ENCODE measurements at places on chromosomes 3 and 15.

DNA sequence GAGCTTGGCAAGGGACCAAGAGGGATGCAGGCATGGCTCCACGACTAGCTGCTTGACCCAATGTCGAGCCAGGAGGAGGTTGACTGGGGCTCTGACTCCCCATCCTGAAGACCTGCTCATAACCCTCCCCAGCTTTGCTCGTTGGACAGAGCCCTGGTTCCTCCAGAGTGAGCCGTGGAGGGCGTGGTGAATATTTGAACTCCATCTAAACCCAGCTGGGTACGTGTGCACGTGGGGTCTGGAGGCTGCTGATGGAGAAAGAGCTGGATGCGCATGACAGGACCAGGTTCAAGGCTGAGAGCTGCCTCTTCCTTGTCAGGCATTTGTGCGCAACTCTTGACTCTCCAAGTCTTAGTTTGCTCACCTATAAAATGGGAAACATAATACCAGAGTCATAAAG, 282.8 kb downstream of the TLE3 start:
- DNase-seq, result no peak

DNA sequence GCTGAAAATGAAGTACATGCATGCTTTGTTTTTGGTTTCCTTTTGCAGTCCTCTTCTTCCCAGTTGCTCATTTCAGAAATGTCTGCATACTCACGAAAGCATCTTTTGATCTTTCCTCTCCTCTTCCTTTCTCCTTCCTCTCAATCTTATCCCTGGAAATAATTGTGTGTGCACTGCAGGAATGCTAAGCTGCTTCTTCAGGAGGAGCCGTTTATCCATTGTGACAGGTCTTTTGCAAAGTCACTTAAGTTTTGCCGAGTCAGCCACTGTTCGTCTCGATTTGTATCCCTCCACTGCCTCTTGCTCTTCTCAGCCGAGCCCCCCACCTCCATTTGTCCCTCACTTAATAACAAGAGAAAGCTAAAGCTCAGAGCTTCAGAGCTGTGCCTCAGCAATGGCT, 597.6 kb downstream of the AGBL1 start:
- no peak for DNase-seq

GRCh38 chr3:36891701-36892160, 53.1 kb downstream of the TRANK1 start:
- DNase-seq, result no peak

- no peak for DNase-seq
Observed at GRCh38 chr3:58723173-58723572, 56.6 kb upstream of the FAM3D start.

- no peak for DNase-seq
Observed at GRCh38 chr15:99275525-99276128, 24.3 kb downstream of the LRRC28 start.

- DNase-seq, result no peak
Observed at GRCh38 chr3:30475038-30475808, 131.2 kb upstream of the TGFBR2 start.

DNA sequence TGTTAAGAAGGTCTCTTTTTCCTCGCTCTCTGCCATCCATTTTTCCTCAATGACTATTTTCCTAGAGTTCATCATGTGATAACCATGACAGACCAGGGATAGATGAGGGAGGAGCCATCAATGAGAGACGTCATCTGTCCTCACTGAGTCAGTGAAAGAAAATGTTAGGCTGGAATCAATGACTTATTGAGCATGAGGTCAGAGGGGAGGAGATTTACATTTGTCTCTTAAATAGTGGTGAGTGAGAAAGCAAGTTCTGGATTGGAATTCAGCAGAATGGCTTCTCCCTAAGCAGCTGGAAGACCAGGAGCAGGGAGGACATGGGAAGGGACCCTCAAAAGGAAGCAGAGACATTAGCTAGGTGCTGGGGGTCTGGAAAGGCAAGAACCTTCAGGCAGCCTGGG, 28.2 kb upstream of the USP3 start:
- no peak for DNase-seq

DNA sequence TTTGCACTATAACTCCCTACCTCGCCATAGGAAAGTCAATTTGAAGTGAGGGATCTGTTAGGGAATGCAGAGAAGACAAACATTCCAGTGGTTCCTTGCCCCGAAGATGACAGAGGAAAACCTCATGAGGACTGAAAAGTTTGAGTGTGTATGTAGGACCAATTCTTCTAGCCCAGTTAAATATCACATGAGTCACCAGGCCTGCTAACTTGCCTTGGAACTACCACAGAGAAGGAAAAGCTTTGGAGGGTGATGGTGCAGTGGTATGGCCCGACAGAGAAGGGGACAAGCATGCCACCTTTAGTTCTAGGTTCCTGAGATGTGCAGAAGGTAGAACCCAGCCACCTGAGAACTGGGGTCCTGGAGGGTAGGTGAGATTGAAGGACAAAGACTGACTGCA, 2.6 kb upstream of the UPK1B start:
- no peak for DNase-seq

DNA sequence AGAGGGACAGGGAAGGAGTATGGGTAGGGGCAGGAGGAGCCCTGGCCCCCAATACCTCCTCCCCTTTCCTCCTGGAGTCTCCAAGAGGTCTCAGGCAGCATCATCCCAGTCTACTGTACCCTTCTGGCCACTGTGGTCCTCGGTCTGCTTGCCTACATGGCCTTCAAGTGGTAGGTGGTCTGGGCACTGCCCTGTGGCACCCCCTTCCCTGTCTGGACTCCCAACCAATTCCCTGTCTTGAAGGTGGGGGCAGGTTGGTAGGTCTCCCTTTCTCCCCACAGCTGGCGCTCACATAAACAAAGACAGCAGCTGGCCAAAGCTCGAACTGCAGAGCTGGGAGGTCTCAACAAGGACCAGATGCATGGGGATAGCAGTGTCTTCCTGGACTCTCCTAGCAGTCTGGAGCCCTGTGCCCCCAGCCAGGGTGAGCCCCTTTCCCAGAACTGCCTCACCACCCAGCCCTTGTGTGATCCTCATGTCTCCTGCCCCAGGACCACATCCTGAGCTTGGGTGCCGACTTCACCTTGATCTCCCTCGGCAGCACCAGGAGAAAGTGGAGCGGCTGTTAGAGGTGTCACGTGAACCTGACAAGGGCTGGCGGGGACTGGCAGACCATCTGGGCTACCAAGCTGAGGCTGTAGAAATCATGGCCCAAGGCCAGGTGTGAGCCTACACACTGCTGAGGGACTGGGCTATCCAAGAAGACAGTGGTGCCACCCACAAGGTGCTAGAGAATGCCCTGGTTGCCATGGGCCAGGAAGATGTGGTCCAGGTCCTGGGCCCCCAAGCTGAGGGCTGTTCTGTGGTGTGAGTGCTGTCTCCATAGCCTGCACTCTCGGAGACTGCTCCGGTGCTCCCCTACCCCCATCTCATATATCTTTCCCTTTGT, 33.1 kb downstream of the NBEAL2 start:
- no peak for DNase-seq

DNA sequence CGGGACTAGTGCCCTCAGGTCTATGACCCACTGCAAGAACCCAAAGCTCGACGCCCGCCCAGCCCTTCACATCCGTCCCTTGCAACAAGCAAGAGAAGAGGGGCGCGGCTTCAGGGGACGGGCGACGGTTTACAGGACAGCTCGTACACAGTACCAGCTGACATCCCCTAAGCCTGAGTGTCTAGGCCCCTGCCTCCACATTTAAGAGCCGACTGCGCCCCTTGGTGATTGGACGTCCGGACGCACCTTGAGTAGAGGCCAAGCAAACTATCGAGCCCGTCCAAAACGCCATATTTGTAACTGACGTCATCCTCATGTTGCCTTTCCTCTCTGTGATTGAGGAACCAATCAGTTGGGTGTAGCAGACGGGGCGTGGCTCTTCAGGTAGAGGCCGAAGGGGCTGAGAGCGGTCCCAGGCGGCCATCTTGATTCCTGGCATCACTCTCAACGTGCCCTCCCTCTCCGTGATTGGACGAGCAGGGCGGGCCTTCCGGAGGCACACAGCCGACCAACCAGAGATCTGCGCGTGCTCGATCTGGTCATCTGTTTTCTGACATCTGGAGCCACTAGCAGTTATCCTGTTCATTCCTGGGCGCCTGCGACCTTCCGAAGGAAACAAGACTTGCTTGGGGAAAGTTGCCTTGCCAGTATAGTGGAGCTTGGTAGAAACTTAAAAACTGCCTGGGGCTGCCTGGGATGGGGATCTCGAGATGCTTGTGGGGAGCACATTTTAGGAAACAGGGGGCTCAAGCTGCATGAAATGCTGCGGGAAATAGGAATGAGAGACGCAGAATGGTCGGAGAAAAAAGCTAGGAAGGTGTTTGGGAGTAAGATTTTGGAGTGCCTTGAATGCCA, 4.0 kb upstream of the RPL14 start:
- DNase-seq, result peak; percentile 87

DNA sequence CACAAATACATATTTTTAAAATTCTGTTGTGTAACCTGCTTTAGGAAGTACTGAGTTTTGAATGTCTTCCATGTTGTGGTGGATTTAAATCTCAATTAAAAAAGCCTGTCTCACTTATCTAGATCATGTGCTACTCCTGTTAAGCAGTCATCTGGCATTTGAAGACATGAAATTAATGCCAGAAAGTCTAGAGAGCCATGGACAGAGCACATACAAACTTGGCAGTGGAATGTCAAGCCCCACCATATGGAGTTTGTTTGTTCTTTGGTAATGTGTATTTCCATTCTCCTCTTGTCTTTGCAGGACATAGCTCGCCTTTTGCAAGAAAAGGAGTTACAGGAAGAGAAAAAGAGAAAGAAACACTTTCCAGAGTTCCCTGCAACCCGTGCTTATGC, 39.3 kb upstream of the UTS2B start:
- no peak for DNase-seq

GRCh38 chr15:91158415-91159394, 58.6 kb downstream of the SV2B start:
- DNase-seq, result no peak

DNA sequence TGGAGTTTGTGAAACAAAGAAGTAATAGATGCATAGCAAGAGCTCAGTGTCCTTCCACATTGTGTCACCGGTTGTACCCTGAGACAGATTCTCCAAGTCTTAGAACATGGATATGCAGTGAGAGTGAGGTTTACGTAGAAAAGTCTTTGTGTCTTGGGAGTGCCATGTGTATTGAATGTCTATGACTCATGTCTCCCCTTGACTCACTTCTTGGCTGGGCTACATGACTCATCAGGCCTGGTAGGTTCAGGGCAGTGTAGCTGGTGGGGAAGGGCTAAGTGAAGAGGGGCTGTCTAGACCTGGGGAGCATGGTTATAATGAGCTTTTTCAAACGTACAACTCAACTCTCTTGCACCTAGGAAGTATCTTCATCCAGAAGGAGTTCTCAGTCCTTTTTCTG, 167.4 kb downstream of the GAP43 start:
- peak; percentile 26 for DNase-seq

GRCh38 chr3:142149673-142149992, 289 bp upstream of the TFDP2 start:
- DNase-seq, result no peak
